ENCODE measurements at places on chromosomes 6 and 20. TPM values are rescaled to one million over a fixed set of nuclear protein-coding genes. Genes with fewer than 3 reads are reported as not detected.

GRCh38 chr20:61135968-61136367, 116.1 kb upstream of the CDH4 start:
- DNase-seq, result no peak
- no peaks in the 10 kb centered on the region for H3K36me3 ChIP-seq
- H3K27ac ChIP-seq, result no peak overlapping the region
- H3K4me1 ChIP-seq, result no peaks in the 10 kb centered on the region

GRCh38 chr20:53002786-53003185, 30.6 kb downstream of the TSHZ2 start:
- DNase-seq, result no peak
- no peak overlapping the region for H3K27ac ChIP-seq
- H3K27me3 ChIP-seq, result no peaks in the 10 kb centered on the region
- H3K36me3 ChIP-seq, result no peaks in the 10 kb centered on the region

- no peaks in the 10 kb centered on the region for H3K36me3 ChIP-seq
- no peak for DNase-seq
- H3K4me3 ChIP-seq, result no peak overlapping the region
Observed at GRCh38 chr20:62834967-62835730, 18.3 kb downstream of the COL9A3 start.

- no peak overlapping the region for H3K4me3 ChIP-seq
- H3K36me3 ChIP-seq, result no peaks in the 10 kb centered on the region
- H3K4me1 ChIP-seq, result no peaks in the 10 kb centered on the region
- no peak for DNase-seq
- H3K27ac ChIP-seq, result no peak overlapping the region
Observed at GRCh38 chr6:36755435-36756348, 58.1 kb downstream of the RAB44 start.

VSTM2L gene
- total RNA-seq, result 0.16 TPM

GRCh38 chr20:52530571-52530970, 339.0 kb upstream of the ZFP64 start:
- no peaks in the 10 kb centered on the region for H3K27me3 ChIP-seq
- no peaks in the 10 kb centered on the region for H3K4me1 ChIP-seq
- no peaks in the 10 kb centered on the region for H3K36me3 ChIP-seq
- no peak for DNase-seq

SRMS gene
- total RNA-seq, result not detected

DNA sequence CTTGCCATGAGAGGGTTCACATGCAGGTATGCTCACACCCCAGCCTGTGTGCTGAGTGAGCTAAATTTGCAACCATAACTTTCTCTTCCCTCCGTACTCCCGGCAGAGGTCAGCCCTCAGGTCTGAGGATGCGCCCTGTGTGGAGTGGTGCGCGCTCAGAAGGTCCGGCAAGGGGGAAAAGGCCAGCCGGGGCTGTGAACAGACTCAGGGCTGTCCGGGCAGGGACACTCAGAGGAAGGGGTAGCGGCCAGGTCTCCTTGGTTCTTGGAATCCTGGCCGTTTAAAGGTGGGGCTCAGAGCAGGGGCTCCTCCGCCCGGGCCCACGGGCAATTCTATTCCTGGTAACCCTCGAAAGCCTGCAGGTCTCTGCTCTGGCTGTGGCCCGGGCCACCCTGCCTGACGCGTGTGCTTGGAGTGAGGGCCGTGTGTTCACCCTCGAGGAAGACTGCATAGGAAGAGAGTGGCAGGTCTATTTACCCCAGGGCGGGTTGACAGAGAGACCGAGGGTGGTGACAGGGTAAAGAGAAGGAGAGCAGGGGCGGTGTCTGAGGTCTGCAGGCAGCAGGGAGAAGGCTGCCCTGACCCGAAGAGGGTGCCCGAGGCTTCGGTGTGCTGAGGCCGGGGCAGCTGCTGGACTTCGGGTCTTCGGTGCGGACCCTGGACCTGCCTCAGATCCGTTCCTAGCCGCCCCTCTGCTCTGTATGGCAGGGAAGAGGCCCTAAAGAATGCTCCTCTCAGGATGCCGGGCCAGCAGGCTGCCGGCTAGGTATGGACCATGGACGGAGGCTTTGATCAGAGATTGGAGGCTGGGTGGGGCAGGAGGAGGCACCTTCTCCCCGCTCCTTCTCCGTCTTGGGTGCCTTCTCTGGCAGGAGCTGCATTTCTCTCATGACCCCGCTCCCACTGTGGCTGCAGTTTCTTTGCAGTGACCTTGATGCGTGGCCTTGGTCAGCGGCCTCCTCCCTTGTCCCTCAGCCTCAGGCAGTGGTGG, 131.1 kb upstream of the ARMC2 start:
- peaks cover 19% of the 10 kb centered on the region for H3K4me1 ChIP-seq
- H3K4me3 ChIP-seq, result no peak overlapping the region
- H3K27ac ChIP-seq, result no peak overlapping the region
- no peak for DNase-seq

DNA sequence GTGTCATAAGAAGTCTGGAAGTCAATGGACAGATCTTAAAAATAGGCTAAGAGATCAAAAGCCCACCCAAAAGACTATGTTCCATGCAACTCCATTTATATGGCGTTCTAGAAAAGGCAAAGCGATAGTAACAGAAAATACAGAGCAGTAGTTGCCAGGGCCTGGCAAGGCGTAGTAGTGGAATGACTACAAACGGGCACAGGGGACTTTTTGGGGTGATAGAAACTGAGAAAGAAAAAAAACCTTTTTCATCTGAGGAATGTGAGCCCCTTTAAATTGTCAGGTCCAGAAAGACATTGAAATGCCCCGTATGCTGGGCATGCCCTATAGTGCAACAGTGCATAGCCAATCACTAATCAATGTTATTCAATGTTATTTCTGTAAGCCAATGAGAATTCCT, 47.2 kb upstream of the FAM50B start:
- no peak overlapping the region for H3K4me3 ChIP-seq
- no peak for DNase-seq
- peaks cover 65% of the 10 kb centered on the region for H3K4me1 ChIP-seq
- H3K27me3 ChIP-seq, result no peaks in the 10 kb centered on the region

- no peak for DNase-seq
- no peaks in the 10 kb centered on the region for H3K36me3 ChIP-seq
- H3K27me3 ChIP-seq, result no peaks in the 10 kb centered on the region
Observed at GRCh38 chr6:15046751-15047150, 199.1 kb upstream of the JARID2 start.

GRCh38 chr6:56101141-56101553, 146.2 kb downstream of the COL21A1 start:
- no peak for DNase-seq
- no peak overlapping the region for H3K27ac ChIP-seq
- H3K4me1 ChIP-seq, result no peaks in the 10 kb centered on the region
- H3K36me3 ChIP-seq, result no peaks in the 10 kb centered on the region

PTGIS gene
- total RNA-seq, result 1.9 TPM

DNA sequence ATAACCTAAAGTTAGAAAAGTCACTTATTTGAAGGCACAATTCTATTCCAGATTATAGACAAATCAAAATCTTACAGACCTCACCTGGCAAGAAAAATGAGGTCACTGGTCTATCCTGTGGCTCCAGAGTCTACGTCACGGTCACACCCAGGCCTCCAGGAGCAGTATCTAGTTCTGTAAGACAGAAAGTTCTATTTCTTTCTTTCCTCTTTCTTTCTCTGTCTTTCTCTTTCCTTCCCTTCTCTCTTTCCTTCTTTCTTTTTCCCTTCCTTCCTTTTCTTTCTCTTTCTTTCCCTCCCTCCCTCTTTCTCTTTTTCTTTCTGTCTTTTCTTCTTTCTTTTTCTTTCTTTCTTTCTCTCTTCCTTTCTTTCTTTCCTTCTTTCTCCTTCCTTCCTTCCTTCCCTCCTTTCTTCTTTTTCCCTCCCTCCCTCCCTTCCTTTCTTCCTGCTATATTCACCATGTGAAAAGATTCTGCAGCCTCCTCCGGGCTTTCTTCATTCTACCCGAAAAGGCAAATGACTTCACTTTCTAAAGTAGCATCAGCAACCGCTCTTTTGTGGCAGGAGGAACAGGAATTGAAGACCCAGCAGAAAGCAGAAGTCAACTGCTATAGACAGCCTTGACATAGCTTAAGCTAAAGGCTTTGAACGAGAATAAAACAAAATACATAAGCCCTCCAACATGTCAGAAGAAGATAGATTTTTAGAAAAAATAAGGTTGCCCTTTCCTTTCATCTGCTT, 83.9 kb upstream of the SIRPG start:
- DNase-seq, result no peak
- no peaks in the 10 kb centered on the region for H3K27me3 ChIP-seq
- H3K4me3 ChIP-seq, result no peak overlapping the region
- no peaks in the 10 kb centered on the region for H3K4me1 ChIP-seq

GRCh38 chr6:30678964-30679726, 6.3 kb upstream of the DHX16 start:
- peak; percentile 86 for DNase-seq
- no peaks in the 10 kb centered on the region for H3K27me3 ChIP-seq
- no peaks in the 10 kb centered on the region for H3K36me3 ChIP-seq
- 0 out of 2 replicates have a peak, but pooled peaks cover 4% of the 10 kb centered on the region for H3K4me1 ChIP-seq

DNA sequence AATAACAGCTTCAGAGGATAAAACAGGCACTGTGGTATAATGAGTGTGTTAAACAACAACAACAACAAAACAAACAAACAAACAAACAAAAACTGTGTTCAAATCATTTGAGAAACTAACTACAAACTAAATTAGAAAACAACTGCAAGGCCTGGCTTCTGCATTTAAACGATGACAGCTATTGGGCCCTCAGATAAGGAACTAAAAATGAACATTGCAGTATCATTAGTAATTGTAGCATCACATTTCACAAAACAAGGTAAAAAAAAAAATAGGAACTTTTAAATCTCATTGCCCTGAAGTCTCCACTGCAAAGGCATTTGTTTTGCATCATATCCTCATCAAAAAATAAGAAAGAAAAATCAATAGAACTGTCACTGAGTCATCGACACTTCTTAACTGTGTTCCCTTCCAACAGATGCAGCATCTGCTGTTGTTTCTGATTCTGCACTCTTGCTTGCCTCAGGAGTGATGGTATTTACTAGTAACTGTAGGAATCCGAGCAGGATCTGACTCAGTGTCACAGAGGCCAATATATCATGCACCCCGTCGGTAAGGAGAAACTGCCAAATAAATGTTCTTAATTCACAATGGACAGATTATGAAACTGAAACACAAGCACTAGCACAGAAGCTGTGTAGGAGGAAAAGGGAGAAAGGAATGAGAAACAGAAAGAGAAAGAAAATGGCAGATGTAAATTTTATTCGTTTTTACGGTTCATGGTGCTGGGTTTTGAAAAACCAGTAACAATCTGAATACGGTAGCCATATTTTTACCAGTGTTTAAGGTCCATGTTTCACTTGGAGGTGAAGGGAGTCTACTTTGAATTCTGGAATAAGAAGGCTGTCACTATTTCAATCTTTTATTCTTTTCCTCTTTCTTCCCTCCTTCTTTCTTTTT, 365.7 kb upstream of the EPHA7 start:
- no peak overlapping the region for H3K27ac ChIP-seq
- DNase-seq, result no peak
- H3K4me3 ChIP-seq, result no peak overlapping the region
- H3K36me3 ChIP-seq, result no peaks in the 10 kb centered on the region
- H3K27me3 ChIP-seq, result no peaks in the 10 kb centered on the region
- H3K4me1 ChIP-seq, result no peaks in the 10 kb centered on the region

DNA sequence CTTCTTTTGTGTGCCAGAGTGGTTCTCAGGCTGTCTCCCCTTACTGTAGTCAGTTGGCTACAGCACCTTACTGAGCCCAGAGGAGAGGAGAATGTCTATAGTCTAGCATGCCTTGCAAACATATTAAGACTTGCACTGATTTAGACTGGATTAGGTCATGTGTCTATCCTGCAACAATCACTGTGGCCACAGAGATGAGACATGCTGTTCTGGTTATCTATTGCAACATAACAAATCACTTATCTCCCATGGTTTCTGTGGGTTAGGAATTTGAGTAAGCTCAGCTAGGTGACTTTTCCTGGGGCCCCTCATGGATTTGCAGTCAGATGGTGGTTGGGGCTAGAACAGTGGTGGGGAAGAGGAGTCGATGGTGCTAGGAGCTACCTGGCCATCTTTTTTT, 261.3 kb downstream of the SOD2 start:
- no peaks in the 10 kb centered on the region for H3K36me3 ChIP-seq
- no peak overlapping the region for H3K4me3 ChIP-seq
- H3K4me1 ChIP-seq, result no peaks in the 10 kb centered on the region

NKX2-4 gene
- total RNA-seq, result not detected

CTSZ gene
- 228 TPM for total RNA-seq

DNA sequence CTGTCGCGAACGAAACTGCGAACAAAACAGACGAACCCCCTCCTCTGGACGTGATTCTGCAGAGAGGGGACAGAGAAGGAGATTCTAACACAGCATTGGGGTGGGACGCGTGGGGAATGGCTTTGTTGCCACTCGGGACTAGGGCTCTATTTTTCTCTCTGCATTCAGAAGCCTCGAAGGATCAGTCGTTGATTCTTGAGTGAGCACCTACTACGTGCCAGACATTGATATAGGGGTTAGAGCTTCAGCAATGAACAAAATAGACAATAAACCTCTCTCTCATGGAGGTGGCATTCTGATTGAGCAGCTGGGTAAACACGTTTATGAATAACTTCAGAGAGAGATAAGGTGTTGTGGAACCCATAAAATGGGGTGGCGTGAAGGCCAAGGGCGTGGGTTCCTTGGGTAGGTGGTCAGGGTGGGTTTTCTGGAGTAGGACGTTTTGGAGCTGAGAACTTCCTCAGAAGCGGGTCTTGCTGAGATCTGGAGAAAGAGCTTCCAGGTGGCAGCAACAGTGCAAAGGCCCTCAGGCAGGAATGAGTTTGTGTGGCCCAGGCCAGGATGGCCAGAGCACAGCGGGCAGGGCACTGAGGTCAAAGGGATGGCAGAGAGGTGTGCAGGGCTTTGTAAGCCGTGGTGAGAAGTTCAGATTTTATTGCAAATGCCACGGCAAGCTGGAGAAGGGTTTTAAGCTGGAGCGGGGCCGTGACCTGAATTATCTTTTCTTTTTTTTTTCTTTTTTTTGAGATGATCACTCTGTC, 884 bp downstream of the SLC2A10 start:
- H3K36me3 ChIP-seq, result no peaks in the 10 kb centered on the region
- H3K27ac ChIP-seq, result peak overlapping the region; percentile 72

ARHGAP18 gene
- total RNA-seq, result 15.6 TPM

DNA sequence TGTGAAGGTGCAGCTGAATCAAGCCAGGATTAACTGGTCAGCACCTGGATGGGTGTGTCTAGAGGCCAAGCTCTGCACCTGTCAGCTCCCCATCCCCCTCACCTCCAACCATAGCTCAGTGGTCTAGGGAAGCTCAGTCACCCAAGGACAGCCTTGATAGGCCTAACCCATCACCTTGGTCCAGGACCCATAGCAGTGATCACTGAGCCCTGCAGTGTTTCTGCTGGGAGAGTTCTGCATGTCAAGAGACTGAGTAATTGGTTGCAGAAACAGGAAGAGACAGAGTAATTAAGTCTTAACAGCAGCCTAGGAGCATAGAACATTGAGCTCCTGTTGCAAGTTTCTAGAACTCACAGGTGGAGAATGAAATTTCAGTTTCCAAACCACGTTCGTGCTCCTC, 18.7 kb upstream of the RALGAPB start:
- no peaks in the 10 kb centered on the region for H3K27me3 ChIP-seq
- peak; percentile 38 for DNase-seq
- H3K4me1 ChIP-seq, result no peaks in the 10 kb centered on the region
- no peak overlapping the region for H3K4me3 ChIP-seq
- H3K36me3 ChIP-seq, result no peaks in the 10 kb centered on the region
- no peak overlapping the region for H3K27ac ChIP-seq

APOM gene
- 15.8 TPM for total RNA-seq

ARFGEF3 gene
- 5.6 TPM for total RNA-seq

Measured in Caco-2 (cell line).